Adipocyte (in vitro differentiated cells): ENCODE measurements at places on chromosomes 3 and 15.

- DNase-seq: no peak
These were observed 55.2 kb downstream of the ARNT2 start for GRCh38 chr15:80459380-80459779.

- no peak for DNase-seq
These were observed 15.4 kb downstream of the RAB6B start for GRCh38 chr3:133880287-133880686.

GRCh38 chr3:122100591-122101463, 45.7 kb downstream of the CD86 start:
- DNase-seq: no peak

- no peak for DNase-seq
These were observed 84.0 kb downstream of the CHD2 start for GRCh38 chr15:92984161-92984560.

GRCh38 chr15:41513506-41514227, at the start of gene LTK:
TSS of gene LTK (minus strand) at chr15:41513827. CDS start at chr15:41513709, 118 bp downstream.
- DNase-seq: no peak

DNA sequence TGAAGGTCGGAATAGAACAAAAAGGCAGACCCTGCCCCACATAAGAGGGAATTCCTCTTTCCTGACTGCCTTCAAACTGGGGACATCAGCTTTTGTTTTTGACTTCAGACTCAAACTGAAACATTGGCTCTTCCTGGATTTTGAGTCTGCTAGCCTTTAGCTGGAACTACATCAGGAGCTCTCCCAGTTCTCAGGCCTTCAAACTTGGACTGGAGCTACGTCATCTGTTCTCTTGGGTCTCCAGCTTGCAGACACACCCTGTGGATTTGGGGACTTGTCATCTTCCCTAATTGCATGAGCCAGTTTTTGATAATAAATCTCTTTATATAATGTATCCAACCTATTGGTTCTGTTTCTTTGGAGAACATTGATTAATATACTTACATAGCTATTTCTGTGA, 798.1 kb downstream of the TBL1XR1 start:
- DNase-seq: no peak

- no peak for DNase-seq
These were observed 26.7 kb downstream of the PCYT1A start for GRCh38 chr3:196260784-196261183.

- DNase-seq: peak; percentile 24
These were observed 72.6 kb upstream of the TNFSF10 start for GRCh38 chr3:172595664-172596393.

GRCh38 chr15:68542771-68543164, 36.0 kb upstream of the CORO2B start:
- no peak for DNase-seq

- DNase-seq: no peak
These were observed 500 bp upstream of the VGLL3 start for GRCh38 chr3:86991482-86991815.

DNA sequence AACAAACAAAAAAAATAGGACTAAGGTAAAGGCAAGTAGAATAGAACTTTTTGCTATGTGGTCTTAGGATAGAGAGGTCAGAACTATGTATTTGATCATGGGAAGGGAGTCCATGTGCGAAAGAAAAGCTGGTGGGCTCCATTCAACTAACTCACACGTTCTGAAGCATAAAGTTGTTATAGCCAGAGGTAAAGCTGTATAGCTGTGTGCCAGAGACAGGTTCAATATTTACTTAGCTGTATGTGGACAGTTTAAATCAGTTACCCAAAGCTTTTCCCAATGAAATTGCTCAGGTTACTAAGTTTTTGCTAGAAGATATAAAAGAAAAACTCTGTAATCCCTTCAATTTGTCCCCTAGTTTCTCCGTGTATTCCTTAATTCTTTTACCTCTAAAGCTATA, 37.8 kb downstream of the ADGRG7 start:
- DNase-seq: no peak

DNA sequence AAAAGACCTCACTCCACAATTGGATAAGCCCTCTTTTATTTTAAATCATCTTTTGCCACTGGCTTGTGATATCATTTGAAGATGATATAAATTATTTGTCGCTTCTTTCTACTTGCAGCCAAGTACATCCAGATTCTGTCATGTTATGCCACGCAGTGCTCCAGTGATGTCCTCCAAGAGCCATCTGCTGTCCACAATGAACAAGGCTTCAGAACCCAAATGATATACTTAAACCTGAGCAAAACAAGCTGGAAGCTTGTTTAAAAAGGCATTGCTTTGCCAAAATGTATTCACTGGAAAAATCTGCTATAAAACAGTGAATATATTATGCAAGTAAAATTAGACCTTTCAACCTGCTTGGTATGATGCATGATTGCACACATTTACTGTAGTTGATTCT, 58.8 kb upstream of the ARL6 start:
- DNase-seq: no peak

DNA sequence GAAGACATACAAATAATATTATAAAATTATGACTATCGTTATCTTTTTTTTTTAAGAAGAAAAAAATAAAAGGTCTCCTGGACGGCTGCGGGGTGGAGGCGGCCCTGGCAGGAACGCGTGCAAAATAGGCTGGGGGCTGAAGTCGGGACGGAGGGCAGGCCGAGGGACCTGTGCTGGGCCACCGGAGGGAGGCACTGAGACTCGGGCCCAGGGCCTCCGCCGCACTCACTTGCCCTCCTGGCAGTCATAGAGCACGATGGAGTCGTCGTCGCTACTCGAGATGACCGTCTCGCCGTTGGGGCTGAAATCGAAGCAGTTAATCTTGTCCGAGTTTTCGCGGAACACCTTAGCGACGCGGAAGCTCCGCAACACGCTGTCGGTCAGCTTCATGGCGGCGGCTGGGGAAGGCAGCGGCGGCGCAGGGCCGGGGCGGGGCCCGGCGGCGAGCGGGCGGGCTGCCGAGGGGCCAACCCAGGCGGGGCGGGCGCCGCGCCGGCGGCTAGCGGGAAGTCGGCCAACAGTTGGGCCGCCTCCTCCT, 408 bp downstream of the WDR82 start:
- peak; percentile 77 for DNase-seq

DNA sequence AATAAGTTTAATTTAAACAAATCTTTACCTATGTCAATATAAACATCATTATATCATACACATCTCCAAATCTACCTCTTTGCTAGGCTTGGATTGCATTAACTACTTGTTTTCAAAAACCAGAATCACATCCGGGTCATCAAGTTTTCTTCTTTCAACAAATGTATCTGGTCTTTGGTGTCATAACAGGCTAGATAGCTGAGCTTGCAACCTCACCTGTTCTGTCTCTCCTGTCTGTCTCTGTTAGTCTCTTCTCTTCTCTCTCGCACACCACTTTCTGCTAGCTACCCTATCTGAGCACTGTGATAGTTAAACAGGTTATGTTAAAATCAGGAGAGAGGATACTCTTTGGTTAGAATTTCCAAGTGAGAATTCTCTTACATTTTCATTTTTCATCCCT, 6.7 kb downstream of the FOXB1 start:
- DNase-seq: no peak

DNA sequence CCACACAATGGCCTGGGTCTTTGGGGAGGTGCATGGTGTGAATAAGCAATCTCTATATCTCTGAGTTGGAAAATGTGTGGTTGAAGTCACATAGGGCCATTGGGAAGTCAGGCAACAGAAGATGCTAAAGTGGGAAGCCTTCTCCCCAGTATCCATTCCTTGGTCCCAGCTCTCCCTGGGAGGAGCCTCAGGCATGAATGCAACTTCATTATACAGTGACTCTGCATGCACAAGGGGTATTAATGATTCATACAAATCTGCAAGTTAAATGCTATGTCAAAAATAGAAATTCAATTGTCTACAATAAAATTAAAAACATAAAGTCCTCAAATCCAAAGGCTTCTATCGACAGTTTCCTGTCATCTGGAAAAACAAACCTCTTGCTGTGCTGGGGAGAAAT, 108.8 kb downstream of the RAB11A start:
- DNase-seq: no peak

DNA sequence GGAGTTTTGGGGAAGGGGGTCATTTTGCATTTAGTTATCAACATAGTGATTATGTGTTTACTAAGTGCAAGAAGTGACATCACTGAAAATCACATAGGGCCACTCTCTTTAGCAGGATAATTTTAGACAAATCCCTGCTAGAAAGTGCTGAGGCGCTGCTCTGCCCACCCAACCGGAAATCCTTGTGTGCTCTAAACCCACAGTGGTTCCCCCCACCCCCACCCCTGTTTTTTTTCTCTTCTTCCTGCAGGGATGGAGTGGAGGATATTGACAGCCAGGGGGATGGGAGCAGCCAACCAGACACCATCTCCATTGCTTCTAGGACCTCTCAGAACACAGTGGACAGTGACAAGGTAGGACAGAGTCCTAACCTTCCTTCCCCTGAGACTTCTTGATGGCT, 234.2 kb upstream of the UMPS start:
- no peak for DNase-seq

DNA sequence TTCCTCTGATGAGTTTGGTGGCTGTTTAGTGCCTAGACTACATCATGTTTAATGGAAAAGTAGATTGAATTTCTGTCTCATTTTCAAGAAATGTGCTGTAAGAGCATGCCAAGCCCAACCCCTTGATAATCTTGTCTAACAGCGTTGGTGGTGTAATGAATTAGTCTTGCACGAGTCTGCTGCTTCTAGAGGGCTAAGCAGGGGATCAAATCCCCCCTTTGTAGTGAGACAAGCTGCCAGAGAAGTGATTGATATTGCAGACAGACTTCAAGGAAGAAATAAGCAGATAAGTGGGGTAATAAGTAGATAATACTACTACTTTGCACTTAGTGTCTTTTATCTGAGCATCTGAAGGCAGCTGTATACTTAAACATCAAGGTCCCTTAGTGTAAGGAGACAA, 141.4 kb downstream of the TP63 start:
- DNase-seq: peak; percentile 7

DNA sequence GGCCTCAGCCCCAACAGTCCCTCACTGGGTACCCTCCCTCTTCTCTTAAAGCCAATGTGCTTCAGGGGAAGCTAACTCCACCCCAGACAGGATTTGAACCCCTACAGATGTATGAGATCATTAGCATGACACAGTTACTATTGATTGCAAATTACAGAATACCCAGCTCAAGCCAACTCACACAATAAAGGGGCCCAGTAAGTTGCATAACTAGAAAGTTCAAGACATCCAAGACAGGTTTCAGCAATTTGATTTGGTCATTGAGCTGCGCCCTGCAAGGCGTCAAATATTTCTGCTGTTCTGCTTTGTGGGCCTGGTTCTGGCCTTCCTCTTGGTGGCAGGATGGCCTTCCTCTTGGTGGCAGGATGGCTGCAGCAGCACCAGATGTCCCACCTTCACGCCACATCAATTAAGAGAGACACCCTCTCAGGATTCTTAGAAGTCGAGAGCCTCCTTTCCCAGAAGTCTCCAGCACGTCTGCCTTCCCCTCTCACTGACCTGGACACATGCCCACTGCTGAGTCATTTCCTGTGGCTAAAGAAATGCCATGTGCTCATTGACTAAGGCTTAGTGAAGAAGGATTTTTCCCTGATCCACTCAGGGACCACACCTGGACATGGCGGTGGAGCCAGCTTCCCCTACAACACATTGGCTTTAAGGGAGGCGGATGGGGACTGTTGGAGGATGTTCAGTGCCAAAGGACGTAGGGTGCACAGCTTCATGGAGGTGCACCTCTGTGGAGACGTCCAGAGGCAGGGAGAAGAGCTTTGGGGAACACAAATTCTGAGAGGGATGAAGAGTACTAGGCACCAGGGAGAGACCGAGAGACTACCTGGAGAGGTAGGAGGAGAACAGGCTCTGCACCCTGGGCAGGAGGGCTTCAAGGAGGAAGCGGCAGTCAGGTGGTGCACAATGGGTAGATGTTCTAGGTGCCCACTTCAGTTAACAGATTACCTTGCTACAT, 49.1 kb downstream of the DNASE1L3 start:
- peak; percentile 72 for DNase-seq

DNA sequence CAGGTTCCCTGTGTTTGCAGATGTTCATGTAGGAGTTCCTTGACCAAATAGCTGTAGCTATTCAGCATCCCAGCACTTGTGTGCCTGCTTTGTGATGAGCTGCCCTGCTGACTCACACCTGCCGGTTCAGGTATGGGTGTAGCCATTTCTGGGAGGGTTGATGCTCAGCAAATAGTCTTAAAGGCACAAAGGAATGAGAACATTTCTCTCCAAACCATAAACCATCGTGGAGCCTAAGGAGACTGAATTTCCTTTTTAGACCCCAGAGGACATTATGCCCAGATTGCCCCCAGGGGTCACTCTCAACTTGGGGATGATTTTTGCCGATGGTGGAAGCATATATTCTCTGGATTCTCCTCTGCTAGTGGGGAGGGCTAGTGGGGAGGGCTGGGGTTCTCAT, 80.6 kb downstream of the ADAMTSL3 start:
- peak; percentile 2 for DNase-seq

GRCh38 chr3:136209921-136210320, 13.8 kb upstream of the MSL2 start:
- no peak for DNase-seq

DNA sequence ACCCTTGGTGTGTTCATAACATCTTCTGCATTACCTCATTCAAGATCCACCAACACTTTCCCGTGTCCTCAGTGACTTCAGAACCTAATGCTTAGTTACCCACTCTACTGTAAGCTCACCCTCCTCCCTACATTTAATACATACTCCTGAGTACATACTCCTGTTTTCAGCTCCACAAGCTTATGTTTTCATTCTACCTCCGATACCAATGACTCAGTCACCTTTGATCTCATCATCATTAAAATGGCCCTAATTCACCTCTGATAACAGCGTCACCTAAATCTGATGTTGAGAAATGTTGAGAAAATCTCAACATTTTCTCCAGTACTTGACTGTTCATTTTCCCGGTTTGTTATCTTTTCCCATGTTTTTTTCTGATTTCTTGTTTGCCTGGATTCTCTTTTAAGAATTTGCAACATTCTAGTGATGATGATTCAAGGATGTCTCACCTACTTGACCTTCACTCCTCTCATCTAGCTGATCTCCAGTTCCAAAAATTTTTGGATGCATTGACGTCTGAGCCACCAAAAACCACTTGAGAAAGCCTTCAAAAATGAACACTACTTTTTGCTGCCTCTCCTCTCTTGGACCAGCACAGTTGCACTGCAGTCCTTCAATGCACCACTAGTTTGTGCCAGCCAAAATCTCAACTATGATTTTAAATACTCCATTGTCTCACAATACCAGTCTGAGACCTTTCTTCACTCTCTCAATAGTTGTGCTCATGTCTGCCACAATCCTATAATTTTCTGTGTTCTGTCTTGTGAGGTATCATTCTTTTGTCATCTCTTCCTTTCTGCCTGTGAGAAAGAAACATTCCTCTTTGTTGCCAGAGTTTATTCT, 220.7 kb upstream of the SEMA6D start:
- no peak for DNase-seq

- DNase-seq: peak; percentile 61
These were observed 47.1 kb downstream of the FOXP1 start for GRCh38 chr3:71536376-71536965.

DNA sequence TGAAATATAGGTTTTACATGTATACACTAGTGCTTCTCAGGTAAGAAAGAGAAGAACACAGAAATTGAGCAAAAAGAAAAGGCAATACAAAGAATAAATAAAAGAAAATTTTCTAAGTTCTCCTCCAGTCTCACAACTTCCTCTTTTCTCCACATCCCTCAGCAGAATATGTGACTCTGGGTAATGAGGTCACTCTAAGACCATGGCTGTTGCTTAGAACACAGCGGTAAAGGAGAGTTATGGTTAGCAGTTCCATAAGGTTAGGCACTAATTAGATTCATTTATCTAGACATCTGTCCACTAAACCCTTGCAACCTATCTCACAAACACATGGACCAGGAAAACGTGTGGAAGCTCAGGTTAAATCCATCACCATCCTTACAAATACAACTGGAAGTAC, 47.9 kb downstream of the IGSF11 start:
- DNase-seq: no peak
